ENCODE measurements at places on chromosomes 2 and 18. TPM values are rescaled to one million over a fixed set of nuclear protein-coding genes. Genes with fewer than 3 reads are reported as not detected.

The SPDYA gene
- total RNA-seq, result 0.26 TPM

DNA sequence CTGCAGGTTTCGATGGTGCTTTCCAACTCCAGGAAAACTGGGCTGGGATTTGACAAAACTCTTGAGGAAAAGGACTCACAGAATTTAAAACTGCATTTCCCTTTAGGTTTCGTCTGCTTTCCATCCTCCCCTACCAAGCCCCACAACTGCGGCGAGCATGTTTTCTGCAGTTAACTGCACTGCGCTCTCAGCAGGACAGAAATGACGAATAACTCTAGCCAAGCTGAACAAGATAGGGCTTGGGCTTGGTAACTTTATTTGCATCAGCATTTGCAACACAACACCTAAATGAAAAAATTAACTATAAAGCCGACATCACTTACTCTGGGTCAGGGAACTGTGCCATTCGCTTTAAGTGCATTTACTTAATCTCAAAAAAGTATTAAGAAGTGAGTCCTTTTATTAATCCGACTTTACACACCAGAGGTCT lies 669 bp upstream of the PIKFYVE start:
- H3K36me3 ChIP-seq, result no peaks in the 10 kb centered on the region
- DNase-seq, result no peak
- peak overlapping the region; percentile 68 for H3K4me3 ChIP-seq
- H3K4me1 ChIP-seq, result peaks cover 37% of the 10 kb centered on the region
- no peaks in the 10 kb centered on the region for H3K27me3 ChIP-seq

- H3K36me3 ChIP-seq, result no peaks in the 10 kb centered on the region
- no peak overlapping the region for H3K27ac ChIP-seq
Observed at GRCh38 chr2:33344230-33344629, 132.2 kb upstream of the RASGRP3 start.

DNA sequence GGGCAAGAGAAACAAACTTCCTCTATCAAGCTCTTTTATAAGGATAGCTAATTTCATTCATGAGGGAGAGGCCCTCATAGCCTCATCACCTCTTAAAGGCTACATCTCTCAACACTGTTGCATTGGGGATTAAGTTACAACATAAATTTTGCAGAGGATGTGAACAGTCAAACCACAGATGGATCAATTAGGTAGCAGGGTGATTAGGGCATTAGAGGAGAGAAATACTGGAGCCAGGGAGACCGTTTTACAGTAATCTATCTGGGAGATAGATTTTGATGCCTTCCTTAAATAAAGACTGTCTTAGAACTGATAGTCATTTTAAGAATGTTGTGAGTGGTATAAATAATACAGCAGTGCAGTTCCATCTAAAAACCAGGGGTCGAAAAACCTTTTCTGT lies 258.9 kb downstream of the DCC start:
- no peaks in the 10 kb centered on the region for H3K27me3 ChIP-seq
- H3K36me3 ChIP-seq, result no peaks in the 10 kb centered on the region
- DNase-seq, result no peak
- H3K4me3 ChIP-seq, result no peak overlapping the region

DNA sequence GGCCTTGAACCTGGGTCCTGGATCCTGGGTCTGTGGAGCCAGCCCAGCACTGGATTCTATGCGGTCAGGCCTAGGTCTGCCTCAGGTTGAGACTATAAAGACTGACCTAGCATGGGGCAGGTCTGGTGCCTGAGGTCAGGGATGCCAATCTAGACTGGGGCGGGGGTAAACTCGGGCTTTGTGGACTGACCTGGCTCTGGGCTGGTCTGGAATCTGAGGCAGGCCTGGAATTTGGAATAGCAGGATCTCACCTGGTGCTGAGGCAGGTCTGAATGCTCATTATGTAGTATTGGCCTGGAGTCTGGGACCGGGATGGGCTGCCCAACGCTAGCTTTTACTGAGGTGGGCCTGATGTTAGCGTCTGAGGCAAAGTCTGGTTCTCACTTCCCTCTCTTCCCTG lies 256.0 kb downstream of the KIAA1328 start:
- DNase-seq, result no peak
- H3K4me3 ChIP-seq, result no peak overlapping the region
- H3K36me3 ChIP-seq, result no peaks in the 10 kb centered on the region

DNA sequence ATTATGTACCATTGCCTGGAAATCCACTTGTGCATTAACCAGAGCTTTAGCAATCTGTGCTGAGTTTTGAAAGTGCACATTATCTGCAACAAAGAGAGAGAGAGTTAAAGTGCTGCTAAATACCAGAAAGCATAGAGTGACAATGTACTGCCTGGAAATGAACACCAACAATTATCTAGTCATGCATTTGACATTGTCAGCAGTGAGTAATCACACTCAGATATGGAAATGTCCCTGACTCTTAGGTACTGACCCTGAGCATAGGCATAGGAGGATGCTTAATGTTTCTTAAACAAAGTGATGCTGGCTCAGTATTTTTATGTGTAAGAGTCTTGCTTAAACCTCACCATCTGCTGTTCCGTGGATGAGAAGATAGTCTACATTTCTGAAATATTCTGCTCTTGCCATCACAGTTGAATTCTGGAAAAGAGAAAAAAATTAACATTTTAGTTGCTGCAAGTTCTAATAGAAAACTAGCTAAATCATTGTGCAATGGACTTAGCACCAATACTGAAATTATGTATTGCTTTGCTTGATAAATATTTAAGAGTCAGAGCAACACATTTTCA lies 20.8 kb upstream of the GCG start:
- no peak for DNase-seq
- H3K4me3 ChIP-seq, result no peak overlapping the region
- no peaks in the 10 kb centered on the region for H3K27me3 ChIP-seq
- no peaks in the 10 kb centered on the region for H3K36me3 ChIP-seq

GRCh38 chr2:142875010-142875409 lies 2.5 kb upstream of the KYNU start:
- no peak for DNase-seq
- H3K27ac ChIP-seq, result peak overlapping the region; percentile 43
- H3K27me3 ChIP-seq, result no peaks in the 10 kb centered on the region
- H3K4me3 ChIP-seq, result no peak overlapping the region

Measured in suprapubic skin (tissue), 4 donors.